Fibroblast of upper back skin (primary cell): ENCODE measurements at places on chromosomes 12 and 14.
A peak's percentile ranks its signal among the peaks of the same experiment; 100 is the strongest.

DNA sequence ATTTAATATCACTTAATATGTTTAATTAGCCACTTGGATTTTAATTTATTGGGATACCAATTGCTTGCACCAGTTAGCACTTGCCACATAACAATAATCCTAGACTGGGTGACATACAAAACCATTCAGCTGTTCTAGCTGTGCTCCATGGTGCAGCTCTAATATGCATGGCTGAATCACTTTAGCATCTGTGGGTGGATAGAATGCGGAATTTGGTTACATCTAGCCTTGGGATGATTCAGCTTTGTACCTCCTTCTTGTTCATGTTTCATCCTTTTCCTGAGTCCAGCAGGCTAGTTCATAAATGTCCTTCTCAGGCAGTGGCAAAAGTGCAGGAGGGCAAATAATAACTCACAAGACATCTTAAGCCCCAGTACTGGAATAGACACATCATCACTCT lies 1263.0 kb downstream of the LRFN5 start:
- DNase-seq: peak; percentile 48

GRCh38 chr14:86333493-86333892 lies 803.5 kb downstream of the FLRT2 start:
- DNase-seq: peak; percentile 10

- DNase-seq: no peak
These were observed 9.9 kb downstream of the GALNT9 start for GRCh38 chr12:132319359-132319950.

DNA sequence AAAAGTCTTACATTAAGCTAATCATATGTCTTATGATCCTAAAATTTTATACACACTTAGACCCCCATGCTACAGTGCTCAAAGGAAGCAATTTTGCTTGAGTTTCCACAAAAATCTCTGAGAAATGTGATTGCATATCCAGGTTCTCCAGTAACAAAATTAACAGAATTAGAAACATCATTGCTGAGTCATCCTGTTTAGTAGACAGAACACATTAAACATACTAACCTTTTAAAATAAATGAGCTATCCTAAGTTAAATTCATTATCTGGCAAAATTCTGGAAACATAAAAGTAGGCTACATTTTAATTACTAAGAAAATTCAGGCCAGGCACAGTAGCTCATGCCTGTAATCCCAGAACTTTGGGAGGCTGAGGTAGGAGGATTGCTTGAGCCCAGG lies 94.7 kb downstream of the DENND5B start:
- DNase-seq: no peak

DNA sequence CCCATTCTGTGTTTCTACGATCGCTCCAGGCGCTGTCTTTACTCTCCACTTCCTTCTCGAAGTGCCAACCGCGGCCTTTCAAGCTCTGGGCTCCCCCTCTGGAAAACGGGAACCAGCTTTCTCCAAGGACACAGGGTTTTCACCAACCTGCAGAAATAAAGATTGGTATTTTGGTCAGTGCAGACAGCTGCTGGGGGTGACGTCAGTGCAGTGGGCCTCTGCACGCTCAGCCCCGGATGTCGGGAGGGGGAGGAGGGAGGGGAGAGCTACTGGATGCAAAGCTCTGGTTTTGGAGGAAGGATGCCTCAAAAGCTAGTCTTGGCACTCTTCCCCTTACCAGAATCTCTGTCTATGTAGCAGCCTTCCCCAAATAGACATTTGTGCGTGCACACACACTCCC lies 19.9 kb downstream of the HRK start:
- DNase-seq: peak; percentile 87
